ENCODE measurements at places on chromosomes 16 and 17. TPM values are rescaled to one million over a fixed set of nuclear protein-coding genes. Genes with fewer than 3 reads are reported as not detected.

DNA sequence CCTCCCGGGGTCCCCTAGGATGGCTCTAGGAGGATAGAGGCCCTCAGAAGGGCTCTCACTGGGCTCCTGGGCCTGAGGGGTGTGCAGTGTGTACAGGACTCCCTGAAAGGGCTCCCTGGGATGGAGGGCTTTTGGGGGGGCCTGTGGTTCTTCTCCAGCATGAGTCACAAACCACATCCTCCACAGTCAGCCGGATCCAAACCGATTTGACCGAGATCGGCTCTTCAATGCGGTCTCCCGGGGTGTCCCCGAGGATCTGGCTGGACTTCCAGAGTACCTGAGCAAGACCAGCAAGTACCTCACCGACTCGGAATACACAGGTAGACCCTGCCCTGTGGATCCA lies 4.5 kb downstream of the TRPV2 start:
- H3K27ac ChIP-seq = no peak overlapping the region
- H3K36me3 ChIP-seq = no peaks in the 10 kb centered on the region
- no peak overlapping the region for H3K4me3 ChIP-seq
- no peak for DNase-seq
- peaks cover 5% of the 10 kb centered on the region for H3K4me1 ChIP-seq

GRCh38 chr16:3654249-3654991 lies at the start of gene DNASE1:
DNASE1 (plus strand) TSS chr16:3654691; CDS start chr16:3655374, 683 bp downstream.
- no peaks in the 10 kb centered on the region for H3K27me3 ChIP-seq
- H3K36me3 ChIP-seq = peaks cover 9% of the 10 kb centered on the region
- H3K4me1 ChIP-seq = peaks cover 7% of the 10 kb centered on the region
- H3K4me3 ChIP-seq = no peak within 1 kb of the TSS
- peak; percentile 93 for DNase-seq

DNA sequence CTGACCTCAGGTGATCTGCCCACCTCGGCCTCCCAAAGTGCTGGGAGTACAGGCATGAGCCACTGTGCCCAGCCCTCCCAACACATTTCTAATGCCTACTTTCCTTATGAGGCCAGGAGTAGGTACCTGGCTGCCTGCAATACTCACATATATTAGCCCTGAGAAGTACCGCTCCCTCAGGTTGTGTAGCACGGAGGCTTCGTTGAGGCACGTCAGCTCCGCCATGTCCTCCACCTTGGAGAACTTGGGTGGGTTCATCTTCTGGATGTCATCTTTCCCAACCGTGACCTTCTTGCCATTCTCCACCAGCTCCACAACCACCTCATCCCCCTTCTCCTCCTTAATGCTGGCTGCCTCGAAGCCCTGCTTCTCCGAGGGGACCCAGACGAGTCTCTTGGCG lies 19.1 kb downstream of the MYH11 start:
- DNase-seq = no peak
- H3K27me3 ChIP-seq = no peaks in the 10 kb centered on the region
- H3K4me1 ChIP-seq = no peaks in the 10 kb centered on the region
- no peak overlapping the region for H3K4me3 ChIP-seq

DNA sequence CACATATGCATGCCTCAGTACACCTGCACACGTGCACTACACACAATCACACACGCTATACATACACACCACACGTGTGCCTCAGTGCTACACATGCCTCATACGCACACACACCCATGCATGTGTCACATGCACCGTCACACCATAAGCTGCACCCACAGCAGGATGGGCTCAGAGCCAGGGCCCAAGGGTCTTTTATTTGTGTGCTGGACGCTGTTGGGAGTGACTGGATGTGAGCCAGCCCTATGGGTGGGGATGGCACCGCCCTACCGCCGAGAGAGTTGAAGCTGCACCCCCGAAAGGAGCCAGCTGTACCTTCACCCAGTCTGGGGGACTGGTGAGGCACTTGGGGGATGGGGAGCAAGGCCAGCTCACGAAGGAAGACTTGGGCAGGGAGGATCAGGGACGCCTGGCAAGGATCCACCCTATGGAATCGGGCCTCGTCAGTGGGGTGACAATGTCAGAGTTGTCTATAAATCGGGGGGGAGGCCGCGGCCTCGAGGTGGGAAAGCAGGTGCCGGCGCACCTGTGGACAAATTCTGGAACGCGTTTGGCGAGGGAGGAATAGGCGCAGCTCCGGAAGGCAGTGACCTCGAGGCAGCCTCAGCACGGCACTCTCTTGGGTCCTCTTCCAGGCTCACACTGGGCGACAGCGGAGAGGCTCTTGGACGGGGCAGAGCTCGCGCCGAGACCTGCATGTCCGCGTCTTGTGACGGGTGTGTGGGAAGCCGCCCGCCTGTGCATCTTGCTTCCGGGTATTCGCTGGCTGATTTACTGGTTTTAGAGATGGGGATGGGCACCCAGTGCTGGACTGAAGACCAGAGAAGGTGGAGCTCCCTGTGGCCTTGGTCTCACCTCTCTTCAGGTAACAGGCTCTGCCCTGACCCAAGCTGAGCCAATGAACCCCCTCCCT lies 7.3 kb downstream of the RGS11 start:
- no peak overlapping the region for H3K27ac ChIP-seq
- DNase-seq = no peak
- H3K36me3 ChIP-seq = no peaks in the 10 kb centered on the region

GRCh38 chr16:73298562-73298961 lies 250.6 kb upstream of the ZFHX3 start:
- H3K36me3 ChIP-seq = no peaks in the 10 kb centered on the region
- peaks cover 8% of the 10 kb centered on the region for H3K4me1 ChIP-seq
- no peaks in the 10 kb centered on the region for H3K27me3 ChIP-seq
- H3K4me3 ChIP-seq = no peak overlapping the region

GRCh38 chr16:22670044-22670536 lies 143.9 kb upstream of the HS3ST2 start:
- H3K27ac ChIP-seq = 0 out of 2 replicates have a peak overlapping the region, but pooled peaks have one; percentile 0
- no peak for DNase-seq
- H3K4me1 ChIP-seq = peaks cover 8% of the 10 kb centered on the region
- no peaks in the 10 kb centered on the region for H3K27me3 ChIP-seq
- H3K36me3 ChIP-seq = no peaks in the 10 kb centered on the region

DNA sequence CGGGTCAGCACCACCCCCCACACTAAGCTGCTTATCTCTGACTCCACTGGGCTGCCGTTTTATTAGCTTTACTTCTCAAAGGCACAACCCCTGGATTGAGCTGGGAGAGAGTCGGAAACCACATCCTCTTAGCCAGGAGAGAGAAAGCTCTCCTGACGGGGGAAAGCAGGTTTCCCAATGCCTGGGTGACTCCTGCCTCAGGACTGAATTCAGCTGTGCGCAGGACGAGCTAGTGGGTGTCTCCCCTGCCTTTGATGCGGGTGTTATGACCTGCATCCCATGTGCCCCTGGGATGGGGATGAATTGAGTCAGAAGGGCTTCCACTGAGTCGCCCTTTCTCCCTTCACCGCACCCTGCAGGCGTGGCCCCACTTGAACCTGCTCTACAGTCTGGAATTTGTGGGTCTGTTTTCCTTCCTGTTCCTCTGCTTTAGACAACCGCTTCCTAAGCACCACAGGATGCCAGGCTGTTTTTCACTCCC lies 819.2 kb upstream of the EEF2KMT start:
- H3K4me3 ChIP-seq = no peak overlapping the region
- H3K36me3 ChIP-seq = no peaks in the 10 kb centered on the region
- H3K4me1 ChIP-seq = peaks cover 7% of the 10 kb centered on the region
- no peaks in the 10 kb centered on the region for H3K27me3 ChIP-seq
- DNase-seq = peak; percentile 17
- no peak overlapping the region for H3K27ac ChIP-seq

GRCh38 chr16:54505549-54506213 lies 219.1 kb upstream of the IRX3 start:
- no peaks in the 10 kb centered on the region for H3K36me3 ChIP-seq
- H3K4me1 ChIP-seq = peaks cover 32% of the 10 kb centered on the region
- H3K4me3 ChIP-seq = no peak overlapping the region

DNA sequence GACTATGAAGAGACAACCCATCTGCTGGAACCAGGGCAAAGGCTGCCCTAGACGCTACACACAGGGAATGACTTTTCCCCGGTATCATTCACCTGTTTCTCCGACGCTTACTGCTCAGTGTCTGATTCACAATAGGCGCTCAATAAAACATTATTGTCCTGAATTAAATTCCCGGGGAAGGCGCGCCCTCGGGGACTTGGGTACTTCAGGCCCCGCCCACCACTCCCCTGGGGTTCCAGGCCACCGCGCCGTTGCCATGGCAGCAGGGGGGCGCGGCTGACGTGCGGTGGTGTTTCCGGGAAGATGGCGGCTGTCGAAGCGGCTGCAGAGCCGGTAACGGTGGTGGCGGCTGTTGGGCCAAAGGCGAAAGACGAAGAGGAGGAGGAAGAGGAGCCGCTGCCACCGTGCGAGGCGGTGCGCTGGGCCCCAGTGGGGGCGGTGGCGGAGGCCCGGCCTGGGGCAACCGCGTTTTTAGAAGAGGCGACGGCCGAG lies at the start of gene RUNDC1:
TSS of gene RUNDC1 (plus strand) at position 292 of the 492 bp plus-strand sequence. CDS start at position 304, 12 bp downstream.
- H3K27me3 ChIP-seq = no peaks in the 10 kb centered on the region
- H3K36me3 ChIP-seq = no peaks in the 10 kb centered on the region
- peak within 1 kb of the TSS; percentile 92 for H3K4me3 ChIP-seq
- peaks cover 16% of the 10 kb centered on the region for H3K4me1 ChIP-seq

- H3K4me3 ChIP-seq = no peak overlapping the region
- H3K27me3 ChIP-seq = no peaks in the 10 kb centered on the region
- H3K4me1 ChIP-seq = peaks cover 28% of the 10 kb centered on the region
- peaks cover 9% of the 10 kb centered on the region for H3K36me3 ChIP-seq
- DNase-seq = no peak
Observed at GRCh38 chr17:43018932-43019331, 3.3 kb downstream of the VAT1 start.

DNA sequence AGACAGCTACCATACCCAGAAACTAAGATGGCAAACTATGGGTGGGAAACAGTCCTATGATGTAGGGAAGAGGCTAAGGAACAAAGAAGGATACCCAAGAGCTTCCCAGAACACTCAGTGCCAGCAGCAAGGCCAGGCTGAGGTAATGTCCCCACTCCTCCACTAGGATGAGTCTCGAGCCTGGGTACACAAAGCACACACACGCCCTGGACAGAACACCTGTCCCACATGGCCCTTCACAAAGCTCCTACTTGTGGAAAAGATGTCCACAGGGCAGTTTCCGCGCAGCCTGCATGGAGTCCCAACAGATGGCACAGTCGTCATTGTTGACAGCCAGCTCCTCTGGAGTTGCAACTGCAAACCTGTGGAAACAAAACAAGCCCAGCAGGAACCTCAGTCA lies 23.9 kb downstream of the AMFR start:
- 0 out of 2 replicates have a peak, but pooled peaks cover 14% of the 10 kb centered on the region for H3K36me3 ChIP-seq
- no peak overlapping the region for H3K27ac ChIP-seq
- DNase-seq = peak; percentile 66
- H3K4me3 ChIP-seq = no peak overlapping the region
- H3K27me3 ChIP-seq = no peaks in the 10 kb centered on the region
- H3K4me1 ChIP-seq = no peaks in the 10 kb centered on the region

DNA sequence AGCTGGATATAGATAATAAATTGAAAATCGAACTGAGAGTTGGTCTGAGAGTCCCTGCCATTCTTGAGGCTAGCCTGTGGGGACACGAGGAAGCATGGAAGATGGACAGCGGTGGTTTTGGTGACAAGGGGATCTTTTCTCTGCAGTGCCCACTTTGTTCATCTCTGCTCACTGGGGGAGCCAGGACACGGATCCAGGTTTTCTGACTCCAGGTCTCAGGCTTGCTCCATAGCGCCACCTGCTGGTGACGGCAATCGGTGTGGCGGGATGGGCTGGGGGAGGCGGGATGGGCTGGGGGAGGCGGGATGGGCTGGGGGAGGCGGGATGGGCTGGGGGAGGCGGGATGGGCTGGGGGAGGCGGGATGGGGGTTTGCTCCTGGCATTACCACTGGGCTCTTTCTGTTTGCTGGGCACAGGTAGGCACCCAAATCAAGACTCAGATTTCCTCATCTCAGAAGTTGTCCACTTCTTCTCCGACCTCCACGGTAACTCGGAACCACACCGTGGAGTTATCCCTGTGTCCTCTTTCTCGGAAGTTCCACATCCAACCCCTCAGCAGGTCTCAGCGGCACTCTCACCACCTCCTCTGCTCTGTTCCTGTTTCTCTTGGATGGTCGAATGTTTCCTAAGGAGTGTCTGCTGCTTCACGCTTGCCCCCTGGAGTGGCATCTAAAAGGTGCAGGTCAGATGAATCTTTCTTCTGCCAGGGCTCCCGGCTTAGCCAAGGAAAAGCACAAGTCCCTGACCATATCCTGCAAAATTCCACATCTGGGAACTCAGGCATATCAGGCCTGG lies 142.4 kb downstream of the CYLD start:
- H3K4me1 ChIP-seq = no peaks in the 10 kb centered on the region
- no peaks in the 10 kb centered on the region for H3K27me3 ChIP-seq
- no peak overlapping the region for H3K27ac ChIP-seq
- no peak overlapping the region for H3K4me3 ChIP-seq
- peak; percentile 77 for DNase-seq

- H3K4me1 ChIP-seq = peaks cover 5% of the 10 kb centered on the region
- no peaks in the 10 kb centered on the region for H3K27me3 ChIP-seq
- H3K36me3 ChIP-seq = no peaks in the 10 kb centered on the region
- no peak overlapping the region for H3K27ac ChIP-seq
- DNase-seq = peak; percentile 95
Observed at GRCh38 chr17:37710344-37710886, 34.4 kb downstream of the HNF1B start.

- DNase-seq = no peak
- H3K27ac ChIP-seq = 0 out of 2 replicates have a peak overlapping the region, but pooled peaks have one; percentile 17
- no peaks in the 10 kb centered on the region for H3K27me3 ChIP-seq
- peaks cover 59% of the 10 kb centered on the region for H3K4me1 ChIP-seq
Observed at GRCh38 chr17:14316126-14316832, 15.4 kb downstream of the HS3ST3B1 start.

GRCh38 chr17:1714427-1714979 lies 4.3 kb upstream of the TLCD2 start:
- DNase-seq = peak; percentile 99
- H3K36me3 ChIP-seq = no peaks in the 10 kb centered on the region
- peak overlapping the region; percentile 83 for H3K4me3 ChIP-seq
- peak overlapping the region; percentile 92 for H3K27ac ChIP-seq
- H3K27me3 ChIP-seq = no peaks in the 10 kb centered on the region
- peaks cover 19% of the 10 kb centered on the region for H3K4me1 ChIP-seq

DNA sequence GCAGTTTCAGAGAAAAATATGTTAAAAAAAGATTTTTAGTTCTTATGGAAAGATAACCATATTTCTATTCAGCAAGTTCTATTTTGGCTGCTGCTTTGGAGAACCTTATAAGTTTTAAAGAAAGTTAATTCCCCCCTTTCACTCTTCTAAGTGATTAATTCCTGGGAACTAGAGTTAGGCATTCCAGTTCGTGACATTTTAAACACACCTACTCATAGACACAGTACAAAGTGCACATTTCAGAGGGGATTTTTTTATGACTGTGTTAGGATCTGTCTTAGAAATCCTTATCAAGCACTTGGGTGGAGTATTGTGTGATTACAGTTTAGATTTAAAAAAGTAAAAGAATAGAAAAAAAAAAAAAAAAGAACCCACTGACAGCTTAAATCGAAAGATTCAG lies 3.5 kb upstream of the CDH11 start:
- H3K27ac ChIP-seq = no peak overlapping the region
- no peaks in the 10 kb centered on the region for H3K36me3 ChIP-seq
- H3K27me3 ChIP-seq = peaks cover 58% of the 10 kb centered on the region
- H3K4me3 ChIP-seq = no peak overlapping the region
- peaks cover 4% of the 10 kb centered on the region for H3K4me1 ChIP-seq

Gene DRG2
- 32.5 TPM for polyA plus RNA-seq

Gene OTOP2
- polyA plus RNA-seq = not detected

Gene CCT6B
- polyA plus RNA-seq = 1.1 TPM

Gene SHCBP1
- polyA plus RNA-seq = 7.3 TPM

Gene BIRC5
- 132 TPM for polyA plus RNA-seq

Gene LDHD
- 5.0 TPM for polyA plus RNA-seq

Gene ZNF500
- polyA plus RNA-seq = 5.3 TPM
